GM23248 (cell line): ENCODE measurements at places on chromosomes 2 and 18. TPM values are rescaled to one million over a fixed set of nuclear protein-coding genes. Genes with fewer than 3 reads are reported as not detected.

DNA sequence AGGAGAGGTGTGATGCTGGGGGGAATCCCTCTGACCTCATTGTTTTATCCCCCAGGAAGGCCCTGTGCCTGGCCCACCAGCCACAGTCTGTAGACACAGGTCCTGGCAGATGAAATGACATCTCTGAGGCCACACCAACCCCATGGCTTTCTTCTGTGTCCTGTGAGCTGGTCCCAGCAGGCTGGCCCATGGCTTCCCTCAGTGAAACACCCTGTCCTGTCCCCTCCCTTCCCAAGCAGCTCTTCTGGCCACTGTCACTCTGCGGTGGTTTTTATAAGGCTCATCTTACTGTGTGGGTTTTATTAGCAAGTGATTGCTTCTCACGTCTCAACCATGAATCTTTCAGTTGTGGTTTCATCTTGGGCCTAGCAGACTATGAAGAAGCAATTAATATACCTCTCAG is 102.8 kb upstream of the STPG4 start:
- no peak for DNase-seq

DNA sequence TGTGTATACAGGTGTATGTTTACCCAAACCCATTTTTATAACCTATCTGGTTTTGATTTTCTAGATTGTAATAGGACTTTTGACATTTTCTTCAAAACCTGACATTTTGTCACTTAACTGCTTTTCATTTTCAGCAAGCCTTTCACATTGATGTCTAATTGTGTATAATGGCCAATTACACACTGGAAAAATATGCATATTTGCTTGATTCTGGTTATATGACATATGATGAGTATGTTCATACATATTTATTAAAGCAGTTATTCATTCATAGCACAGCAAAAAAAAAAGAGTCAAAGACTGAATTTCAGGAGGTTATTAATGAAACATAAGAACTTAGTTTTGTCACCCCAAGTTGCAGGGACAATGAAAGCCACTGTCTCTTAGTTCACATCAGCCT is 307.7 kb upstream of the TNP1 start:
- DNase-seq, result no peak

GRCh38 chr2:74086021-74086420 is 61.7 kb downstream of the BOLA3 start:
- DNase-seq, result no peak

DNA sequence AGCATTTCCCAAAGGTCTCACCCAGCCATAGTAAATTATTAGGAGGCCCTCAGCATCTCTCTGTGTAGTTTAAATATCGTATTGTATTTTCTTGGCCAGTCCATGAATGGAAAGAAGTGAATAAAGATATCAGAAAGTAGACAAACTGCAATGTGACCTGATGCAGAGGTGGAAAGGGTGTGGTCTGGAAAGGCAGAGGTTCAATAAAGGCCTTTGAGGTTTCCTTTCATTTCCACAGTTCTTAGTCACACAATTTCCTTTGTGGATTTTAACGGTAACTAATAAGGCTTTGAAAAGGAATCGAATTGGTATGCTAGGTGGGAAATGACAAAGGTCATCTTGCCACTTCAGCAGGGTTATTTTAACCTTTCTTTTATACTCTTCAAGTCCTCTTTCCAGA is 20.1 kb upstream of the WIPF1 start:
- DNase-seq, result no peak

The SERPINB13 gene
- not detected in 2 replicates for total RNA-seq

The PDE11A gene
- 0.86 and 1.9 TPM in 2 replicates for total RNA-seq

The CCDC141 gene
- total RNA-seq, result not detected in 2 replicates
